ENCODE measurements at places on chromosomes 3 and 15.

- no peak for DNase-seq
Measured at GRCh38 chr3:10157031-10157430, 7.7 kb upstream of the IRAK2 start.

DNA sequence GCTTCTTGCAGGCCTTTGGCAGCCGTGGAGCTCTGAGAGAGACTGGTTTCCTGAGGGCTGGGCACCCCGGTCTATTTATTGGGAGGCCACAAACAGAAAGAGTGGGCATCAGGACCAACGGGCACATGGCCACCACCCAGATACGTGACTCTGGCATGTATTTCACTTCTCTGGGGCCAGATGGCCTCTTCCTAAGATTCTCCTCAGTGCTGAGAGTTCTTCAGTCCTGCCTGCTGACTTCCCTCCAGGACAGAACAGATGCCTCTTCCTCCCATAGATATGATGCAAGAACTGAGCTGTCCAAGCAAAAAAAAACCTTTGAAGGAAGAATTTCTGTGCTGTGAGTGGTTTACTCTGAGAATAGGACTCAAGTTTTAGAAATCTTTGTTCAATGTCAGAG lies 107.7 kb downstream of the IGF2BP2 start:
- DNase-seq = no peak

DNA sequence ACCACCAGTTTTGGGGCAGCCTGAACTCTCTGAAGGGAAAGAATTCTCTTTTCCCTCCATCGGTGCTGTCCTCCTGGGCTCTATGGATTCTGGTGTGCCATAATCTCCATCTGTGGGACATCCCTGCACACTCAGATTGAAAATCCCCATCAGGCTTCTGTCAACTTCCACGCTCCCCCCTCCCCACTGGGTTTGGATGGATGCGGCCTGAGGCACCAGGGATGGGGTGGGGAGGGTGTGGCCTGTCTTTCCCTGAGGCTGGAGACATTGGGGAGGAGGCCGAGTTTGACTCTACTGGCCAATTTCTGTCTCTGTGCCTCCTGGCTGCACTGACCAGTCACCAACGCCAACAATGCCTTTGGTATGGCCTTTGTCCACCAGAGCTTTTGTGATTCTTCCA lies 16.3 kb upstream of the FBLN2 start:
- no peak for DNase-seq

DNA sequence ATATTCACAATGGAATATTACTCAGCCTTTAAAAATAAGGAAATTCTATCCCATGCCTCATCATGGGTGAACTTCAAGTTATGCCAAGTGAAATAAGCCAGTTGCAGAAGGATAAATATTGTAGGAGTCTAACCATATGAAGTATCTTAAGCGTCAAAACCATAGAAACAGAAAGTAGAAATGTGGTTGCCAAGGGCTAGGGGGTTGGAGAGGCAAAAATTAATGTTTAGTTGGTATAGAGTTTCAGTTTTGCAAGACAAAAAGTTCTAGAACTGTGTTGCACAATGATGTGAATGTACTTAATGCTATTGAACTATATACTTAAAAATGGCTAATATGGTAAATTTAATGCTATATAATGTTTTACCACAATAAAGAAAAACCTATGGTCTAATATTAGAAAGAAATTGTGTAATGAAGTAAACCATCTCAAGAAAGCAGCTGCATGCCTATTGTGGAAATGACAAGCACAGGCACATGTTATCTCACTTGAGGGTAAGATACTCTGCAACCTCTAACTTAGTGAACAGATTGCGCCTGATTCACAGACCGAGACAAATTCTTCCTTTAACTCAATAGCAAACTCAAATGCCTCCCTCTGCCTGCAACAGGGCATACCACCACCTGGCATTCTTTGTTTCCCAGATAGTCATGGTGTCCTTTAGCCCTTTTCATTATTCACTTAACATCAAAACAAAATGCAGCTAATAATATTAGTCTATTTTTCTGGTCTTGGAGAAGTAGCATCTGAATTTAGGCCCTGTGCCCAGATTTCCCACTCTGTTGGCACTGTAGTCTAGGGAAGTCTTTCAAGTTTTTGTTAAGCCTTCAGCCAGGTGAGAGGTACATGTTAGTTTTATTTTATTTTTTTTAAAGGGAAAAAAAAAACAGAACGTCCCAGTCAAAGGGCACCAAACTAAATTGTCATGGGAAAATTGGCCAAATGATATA lies 80.2 kb upstream of the ACP3 start:
- DNase-seq = no peak

DNA sequence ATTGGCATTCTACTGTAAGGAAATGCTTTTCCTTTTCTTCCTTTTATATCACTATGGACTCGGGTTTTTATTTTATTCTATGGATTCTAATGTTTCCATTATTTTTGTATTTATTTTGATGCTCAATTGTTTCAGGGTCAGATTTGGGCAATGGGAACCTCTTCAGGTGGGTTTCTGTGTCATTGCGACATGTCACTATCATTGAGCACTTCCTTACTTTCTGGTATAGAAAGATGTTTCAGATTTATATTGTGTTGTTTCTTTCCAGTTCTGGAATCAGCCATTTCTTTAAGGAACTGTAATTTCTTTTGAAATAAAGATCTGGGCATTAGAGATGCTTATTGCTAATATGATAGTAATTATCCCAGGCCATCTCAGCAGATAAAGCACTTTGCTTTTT lies 21.8 kb downstream of the GALK2 start:
- DNase-seq = no peak

- no peak for DNase-seq
Measured at GRCh38 chr3:54014067-54014466, 108.3 kb upstream of the CACNA2D3 start.

GRCh38 chr15:73754461-73754860 lies 1.3 kb upstream of the INSYN1 start:
- DNase-seq = no peak

DNA sequence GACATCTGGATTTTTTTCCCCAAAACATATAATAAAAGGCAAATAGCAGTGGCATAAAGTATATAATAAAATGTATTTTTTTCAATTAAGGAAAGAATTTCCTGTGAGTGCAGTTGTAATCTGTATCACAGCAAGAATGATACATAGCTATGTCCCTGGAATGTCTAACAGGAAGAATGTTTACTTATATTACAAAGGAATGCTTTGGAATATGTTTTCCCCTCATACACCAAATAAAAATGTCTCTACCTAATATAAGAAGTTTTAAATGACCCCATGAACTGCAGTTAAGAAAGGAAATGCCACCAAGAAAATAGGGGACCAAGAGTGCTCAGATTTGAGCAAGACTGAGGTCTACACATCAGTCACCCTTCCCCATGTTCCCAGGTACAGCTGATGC lies 38.0 kb upstream of the ATP11B start:
- DNase-seq = no peak

DNA sequence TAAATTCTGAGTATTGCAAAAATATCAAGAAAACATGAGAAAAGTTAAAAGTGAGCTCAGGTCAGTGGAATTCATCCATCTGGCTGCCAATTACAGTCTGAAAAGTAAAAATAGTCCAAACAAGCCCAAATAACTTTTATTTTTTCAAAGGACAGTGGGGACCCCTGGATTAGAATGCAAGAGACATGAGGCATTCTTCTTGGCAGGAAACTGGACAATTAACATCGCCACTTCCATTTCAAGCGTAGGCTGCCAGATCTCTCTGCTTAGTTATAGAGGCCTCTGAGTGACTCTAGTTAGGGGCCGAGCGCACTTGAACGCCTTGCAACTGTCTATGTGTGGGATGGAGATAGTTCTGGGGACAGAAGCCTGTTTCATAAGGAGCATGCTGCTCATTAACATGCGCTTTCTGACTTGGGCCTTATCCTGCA lies 189.1 kb downstream of the GHSR start:
- no peak for DNase-seq

DNA sequence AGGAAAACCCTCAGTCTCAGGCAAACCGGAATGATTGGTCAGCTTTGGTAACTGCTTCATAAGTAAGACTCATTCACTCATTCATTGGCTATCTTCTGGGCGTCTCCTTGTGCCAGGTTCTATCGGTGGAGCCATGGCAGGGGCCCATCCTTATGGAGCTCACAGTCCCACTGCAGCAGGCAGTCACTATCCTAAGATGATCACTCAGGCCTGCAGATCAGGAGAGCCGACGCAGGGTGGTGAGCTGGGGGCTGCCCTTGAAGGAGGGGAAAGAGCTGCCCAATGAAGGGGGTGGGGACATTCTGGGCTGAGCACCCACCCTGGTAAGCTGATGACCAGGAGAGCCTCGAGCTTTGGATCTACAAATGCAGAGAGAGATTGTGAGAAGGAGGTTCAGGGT lies 20.5 kb upstream of the FGD5 start:
- no peak for DNase-seq

DNA sequence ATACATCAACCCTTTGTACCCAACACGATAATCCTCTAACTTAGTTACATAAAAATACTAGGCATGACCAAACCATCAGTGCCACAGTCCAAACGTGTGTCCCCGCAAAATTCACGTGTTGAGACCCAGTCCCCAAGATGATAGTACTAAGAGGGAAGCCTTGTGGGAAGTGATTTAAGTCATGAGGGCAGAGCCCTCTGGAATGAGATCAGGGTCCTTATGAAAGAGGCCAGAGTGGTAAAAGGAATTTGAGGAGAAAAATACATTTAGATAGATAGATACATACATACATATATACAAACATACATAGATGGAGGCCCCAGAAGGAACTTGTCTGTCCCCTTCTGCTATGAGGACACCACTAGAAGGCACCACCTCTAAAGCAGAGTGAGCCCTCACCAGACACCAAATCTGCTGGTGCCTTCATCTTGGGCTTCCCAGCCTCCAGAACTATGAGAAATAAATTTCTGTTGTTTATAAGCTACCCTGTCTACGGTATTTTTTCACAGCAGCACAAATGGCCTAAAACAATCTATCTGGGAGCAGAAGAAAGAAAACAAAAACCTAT lies 8.0 kb downstream of the TBC1D2B start:
- no peak for DNase-seq

- DNase-seq = no peak
Measured at GRCh38 chr15:63056829-63057228, 14.3 kb downstream of the TPM1 start.

- no peak for DNase-seq
Measured at GRCh38 chr15:61720197-61720704, 340.0 kb downstream of the VPS13C start.

- DNase-seq = no peak
Measured at GRCh38 chr15:93048426-93048721, 40.6 kb downstream of the RGMA start.

GRCh38 chr15:60553163-60553562 lies 74.2 kb upstream of the ICE2 start:
- no peak for DNase-seq

GRCh38 chr3:185657211-185657610 lies 71.1 kb downstream of the SENP2 start:
- DNase-seq = no peak

- no peak for DNase-seq
Measured at GRCh38 chr3:168984872-168985271, 678.6 kb downstream of the MECOM start.

DNA sequence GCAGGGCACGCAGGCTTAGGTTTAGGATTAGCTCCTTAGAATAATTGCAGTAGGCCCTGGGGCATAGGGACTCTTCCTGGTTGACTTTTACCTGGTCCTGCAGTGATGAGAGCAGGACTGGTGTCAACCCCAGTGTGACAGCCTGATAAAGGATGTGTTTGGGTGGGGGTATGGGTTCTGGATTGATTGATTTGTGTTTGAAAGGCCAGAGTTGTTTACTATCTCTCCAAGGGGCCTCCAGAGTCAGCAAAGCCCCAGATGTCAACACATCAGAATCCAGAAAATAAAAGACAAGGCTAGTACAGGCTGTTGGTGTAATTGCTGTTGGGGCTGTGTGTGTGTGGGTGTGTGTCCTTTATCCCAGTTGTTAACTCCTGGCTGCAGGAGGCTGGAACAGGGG lies 122.3 kb downstream of the CHRNA7 start:
- no peak for DNase-seq

DNA sequence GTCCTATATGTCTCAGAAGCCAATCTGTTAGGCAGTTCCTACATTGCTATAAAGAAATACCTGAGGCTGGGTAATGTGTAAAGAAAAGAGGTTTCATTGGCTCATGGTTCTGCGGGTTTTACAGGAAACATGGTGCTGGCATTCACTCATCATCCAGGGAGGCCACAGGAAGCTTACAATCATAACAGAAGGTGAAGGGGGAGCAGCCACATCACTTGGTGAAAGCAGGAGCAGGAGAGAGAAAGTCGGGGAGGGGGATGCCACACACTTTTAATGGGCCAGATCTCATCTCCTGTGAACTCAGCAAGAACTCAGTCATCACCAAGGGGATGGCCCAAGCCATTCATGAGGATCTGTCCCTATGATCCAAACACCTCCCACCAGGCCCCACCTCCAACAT lies 9.1 kb downstream of the SLC49A4 start:
- DNase-seq = no peak

DNA sequence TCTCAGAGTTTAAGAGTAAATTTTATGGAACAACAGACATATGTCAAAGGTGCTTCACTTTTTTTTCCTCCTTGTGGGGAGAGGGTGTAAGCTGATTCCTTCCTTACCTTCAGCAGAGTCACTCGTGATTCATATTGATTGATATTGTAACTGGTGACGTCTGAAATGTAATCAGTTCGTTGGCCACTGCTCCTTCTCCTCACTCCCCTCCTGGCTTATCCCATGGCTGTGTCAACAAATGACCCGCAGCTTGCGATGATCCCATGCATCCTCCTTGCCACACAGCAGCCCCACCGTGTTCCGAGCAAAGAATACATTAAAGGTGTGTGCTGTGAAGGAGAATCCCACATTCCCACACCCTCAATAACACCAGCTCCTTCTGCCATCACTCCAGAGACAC lies 7.3 kb downstream of the MGLL start:
- no peak for DNase-seq

DNA sequence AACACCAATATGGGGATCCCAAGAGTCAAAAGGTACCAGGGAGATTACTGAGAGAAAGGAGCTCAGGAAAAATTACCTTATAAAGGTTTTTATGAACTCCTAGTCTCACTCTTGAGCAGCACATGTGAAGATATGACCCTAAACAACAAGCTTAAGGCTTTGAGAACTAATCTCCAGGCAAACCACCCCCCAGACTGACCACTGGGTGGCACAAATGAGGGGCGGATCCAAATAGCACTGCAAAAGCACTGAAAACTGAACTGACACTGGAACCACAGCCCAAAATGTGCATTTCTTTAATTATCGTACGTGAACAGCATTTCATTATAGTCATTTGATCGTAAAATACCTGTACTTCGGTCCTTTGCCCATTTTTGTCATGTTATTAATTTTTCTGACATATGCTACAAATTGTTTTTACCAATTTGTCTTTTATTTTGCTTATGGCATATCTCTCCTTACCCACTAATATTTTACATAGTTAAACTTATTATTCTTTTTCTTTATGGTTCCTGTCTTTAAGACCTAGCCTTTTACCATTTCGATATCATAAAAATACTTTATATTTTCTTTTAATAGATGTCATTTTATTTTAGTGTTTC lies 31.5 kb upstream of the TFDP2 start:
- DNase-seq = no peak

GRCh38 chr15:72961346-72961745 lies 90.9 kb upstream of the NEO1 start:
- no peak for DNase-seq

GRCh38 chr15:35753486-35753885 lies 207.5 kb upstream of the DPH6 start:
- no peak for DNase-seq

GRCh38 chr15:52417957-52418356 lies 110.7 kb downstream of the MYO5A start:
- DNase-seq = no peak

GRCh38 chr3:149701977-149702350 lies 44.1 kb upstream of the WWTR1 start:
- DNase-seq = no peak
